ENCODE measurements at places on chromosomes 2 and 18.

DNA sequence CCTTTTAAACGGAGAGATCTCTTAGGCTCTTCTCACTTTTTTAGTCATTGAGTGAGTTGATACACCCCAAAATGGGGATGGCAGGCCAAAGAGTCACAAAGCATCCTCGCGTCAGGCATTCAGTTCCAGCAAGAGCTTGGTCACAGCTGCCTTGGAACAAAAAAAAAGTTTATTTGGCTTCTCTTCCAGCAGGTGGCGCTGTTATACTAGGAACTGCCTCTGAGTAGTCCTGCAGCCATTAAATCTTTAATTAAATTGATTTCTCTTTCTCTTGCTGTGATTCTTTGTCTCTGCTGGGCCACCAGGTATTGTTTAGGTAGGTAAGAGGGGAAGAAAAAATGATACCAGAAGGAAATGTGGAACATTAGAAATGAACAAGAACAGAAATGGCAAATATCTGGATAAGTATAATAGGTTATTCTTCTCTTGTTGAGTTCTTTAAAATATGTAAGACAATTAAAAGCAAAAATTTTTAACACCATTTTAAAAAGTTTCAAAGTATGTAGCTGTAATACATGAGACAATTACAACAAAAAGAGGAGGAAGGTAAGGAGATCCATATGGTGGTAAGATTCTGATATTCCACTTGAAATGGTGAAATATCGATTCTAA lies 175.1 kb downstream of the GALNT1 start:
- DNase-seq, result peak; percentile 12

DNA sequence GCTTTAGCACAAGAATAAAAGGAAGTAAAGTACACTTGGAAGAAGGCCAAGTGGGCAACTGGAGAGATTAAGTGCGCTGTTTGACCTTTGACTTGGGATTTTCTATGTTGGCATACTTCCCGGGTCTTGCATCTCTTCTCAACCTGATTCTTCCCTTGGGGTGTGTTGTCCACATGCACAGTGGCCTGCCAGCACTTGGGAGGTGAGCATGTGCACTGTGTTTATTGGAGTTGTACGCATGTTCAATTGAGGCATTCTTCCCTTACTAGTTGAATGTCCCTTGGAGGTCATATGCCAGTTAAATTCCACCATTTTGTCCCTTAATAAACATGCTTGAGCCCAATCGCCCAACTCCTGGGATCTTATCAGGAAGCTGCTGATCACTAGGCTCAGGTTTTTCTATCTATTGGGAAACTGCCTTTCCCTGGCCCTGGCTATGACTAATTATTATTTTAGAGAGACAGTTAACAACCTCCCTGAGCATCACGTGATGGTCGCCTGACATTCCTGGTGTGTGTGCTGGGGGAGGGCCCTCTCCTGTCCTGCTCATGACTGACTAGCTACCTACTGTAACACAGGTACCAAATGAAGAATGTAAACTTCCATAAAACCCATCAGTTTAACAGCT lies 62.5 kb upstream of the RAPGEF4 start:
- DNase-seq, result no peak

DNA sequence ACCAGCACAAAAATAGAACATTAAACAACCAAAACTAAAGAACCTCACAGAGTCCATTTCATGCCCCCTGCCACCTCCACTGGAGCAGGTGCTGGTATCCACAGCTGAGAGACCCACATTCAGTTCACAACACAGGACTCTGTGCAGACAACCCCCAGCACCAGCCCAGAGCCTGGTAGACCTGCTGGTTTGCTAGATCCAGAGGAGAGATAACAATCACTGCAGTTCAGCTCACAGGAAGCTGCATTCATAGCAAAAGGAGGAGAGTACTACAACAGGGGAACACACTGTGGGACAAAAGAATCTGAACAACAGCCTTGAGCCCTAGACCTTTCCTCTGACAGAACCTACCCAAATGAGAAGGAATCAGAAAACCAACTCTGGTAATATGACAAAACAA lies 326.7 kb downstream of the METTL4 start:
- DNase-seq, result no peak

DNA sequence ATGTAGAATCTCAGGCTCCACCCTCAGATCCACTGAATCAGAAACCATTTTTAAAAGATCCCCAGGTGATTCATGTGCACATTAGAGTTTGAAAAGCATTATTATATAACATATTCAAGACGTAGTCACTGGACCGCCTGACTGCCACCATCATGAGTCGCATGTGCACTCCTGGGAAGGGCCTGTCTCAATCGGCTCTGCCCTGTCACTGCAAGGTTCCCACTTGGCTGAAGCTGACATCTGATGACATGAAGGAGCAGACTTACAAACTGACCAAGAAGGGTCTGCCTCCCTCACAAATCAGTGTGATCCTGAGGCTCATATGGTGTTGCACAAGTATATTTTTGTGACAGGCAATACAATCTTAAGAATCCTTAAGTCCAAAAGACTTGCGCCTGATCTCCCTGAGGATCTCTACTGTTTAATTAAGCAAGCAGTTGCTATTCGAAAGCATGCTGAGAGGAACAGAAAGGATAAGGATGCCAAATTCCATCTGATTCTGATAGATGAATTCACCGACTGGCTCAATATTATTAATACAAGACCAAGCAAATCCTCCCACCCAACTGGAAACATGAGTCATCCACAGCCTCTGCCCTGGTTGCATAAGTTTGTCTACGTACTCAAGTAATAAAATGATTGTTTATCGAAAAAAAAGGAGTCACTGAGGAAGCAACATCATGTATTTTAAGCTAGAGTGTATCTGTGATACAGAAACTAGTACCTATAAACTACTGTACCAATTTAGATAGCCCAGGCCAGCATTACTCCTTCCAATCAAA lies 26.2 kb downstream of the ATAD2B start:
- DNase-seq, result peak; percentile 50

DNA sequence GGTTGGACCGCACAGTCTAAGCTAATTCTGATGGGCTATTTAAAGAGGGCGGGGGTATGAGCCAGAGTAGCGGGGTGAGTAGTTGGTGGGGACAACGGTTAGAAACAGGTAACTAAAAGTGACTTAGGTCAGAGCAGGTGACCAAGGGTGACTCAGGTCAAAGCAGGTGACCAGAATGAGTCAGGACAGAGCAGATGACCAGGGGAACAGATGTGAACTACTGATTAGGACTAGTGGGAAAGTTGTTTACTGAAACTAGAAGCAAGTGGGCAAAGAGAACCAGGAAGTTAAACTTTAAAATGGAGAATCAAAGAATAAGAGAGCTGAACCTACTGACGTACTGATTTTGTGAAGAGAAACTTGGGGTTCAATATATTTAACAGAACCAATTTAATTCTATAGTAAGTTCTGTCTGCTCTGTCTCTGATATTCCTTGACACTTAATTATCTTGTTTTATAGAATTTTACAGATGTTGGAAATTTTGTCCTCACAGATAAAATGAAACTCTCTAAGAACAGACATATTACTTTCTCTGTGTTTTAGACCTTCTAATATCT lies 7.8 kb upstream of the LRRTM1 start:
- no peak for DNase-seq

DNA sequence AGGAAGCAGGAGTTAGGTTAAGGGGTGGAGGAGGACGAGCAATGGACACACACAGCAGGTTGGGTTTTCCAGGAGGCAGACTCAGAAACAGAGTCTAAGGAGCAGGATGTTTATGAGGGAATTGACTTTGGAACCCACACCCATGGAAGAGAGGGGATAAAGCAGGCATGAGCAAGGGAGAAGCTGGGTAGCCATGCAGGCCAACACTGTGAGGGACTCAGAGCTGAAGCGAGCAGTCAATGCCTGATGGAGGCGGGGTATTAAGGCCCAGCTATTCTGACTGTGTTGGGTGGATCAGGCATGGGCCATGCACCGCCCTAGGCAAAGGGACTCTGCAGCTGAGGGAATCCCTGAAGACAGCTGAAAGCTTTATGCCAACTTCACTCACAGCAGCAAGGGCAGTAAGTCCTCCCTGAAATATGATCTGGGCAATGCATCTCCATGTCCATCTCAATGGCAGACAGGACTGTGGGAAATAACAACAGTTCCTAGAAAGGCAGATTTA lies 37.6 kb downstream of the TEX51 start:
- DNase-seq, result no peak

- DNase-seq, result no peak
Observed at GRCh38 chr2:71865391-71865965, 282.2 kb downstream of the CYP26B1 start.

DNA sequence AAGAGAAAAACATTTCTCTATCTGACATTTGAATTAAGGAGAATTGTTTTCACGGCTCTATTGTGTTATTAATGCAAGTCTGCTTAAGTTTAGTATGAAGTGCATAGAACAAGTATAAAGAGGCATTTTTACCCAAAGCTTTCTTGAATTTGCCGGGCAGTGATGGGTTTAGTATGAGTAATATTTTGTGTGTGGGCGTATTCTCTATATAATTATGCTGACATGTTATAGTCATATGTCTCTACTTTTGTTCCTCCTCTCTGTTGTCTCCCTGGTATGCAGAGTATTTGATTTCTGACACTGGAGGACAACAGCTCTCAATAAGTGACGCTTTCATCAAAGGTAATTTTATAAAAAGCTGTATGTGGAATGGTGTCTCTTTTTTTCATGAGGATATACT lies 45.9 kb downstream of the PIKFYVE start:
- no peak for DNase-seq

GRCh38 chr2:105708697-105709096 lies 36.0 kb upstream of the NCK2 start:
- no peak for DNase-seq

- DNase-seq, result no peak
Observed at GRCh38 chr2:105418522-105418921, 19.7 kb upstream of the FHL2 start.

DNA sequence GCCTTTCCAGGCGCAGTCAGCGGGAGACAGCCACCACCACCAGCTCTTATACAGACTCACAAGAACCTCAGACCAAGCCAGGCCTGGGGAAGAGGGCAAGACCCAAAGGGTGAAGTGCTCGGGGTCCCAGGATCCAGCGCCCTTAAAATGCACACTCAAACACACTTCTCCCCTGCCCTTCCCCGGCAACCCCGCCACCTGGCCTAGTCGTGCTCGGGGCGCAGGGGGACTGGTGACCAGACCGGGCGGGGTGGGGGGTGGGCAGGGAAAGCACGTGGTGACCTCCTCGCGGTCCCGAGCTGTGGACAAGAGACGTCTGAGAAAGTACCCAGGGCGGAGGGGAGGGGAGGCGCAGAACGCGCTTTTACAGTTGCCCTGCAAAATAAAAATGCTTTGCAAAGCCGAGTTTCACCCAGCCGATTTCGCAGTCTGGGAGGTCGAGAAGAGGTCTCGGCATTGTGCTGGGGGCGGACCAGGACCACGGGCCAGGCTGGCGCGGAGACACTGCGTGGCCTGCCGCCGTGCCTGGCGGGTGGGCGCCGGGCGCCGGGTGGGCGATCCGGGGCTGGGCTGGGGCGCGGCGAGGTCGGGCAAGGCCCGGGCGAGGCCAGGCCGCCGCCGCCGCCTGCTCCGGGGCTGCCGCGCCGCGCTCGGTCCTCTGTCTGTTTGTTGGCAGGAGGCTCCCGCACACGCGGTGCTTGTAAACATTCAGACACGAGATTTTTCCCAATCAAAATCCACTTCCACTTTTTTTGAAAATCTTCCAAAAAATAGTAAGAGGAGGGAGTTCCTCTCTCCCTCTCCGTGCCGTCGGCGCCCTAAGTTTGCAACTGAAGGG lies 2.0 kb downstream of the BCL11A start:
- DNase-seq, result no peak

DNA sequence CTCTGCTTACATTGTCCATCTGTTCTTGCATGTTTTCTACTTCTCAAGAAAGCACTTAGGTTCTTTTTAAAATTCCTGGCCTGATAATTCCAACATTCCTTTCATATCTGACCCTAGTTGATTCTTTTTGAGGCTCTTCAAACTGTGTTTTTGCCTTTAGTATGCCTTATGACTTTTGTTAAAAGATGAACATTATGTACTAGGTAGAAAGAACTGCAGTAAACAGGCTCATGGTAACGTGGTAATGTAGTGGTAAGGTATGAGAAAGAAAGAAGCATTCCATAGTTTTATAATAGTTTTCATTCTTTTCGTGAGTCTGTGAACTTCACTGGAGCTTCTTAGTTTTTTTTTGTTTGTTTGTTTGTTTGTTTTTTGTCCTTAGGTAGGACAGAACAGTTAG lies 306.4 kb downstream of the MBD2 start:
- no peak for DNase-seq

DNA sequence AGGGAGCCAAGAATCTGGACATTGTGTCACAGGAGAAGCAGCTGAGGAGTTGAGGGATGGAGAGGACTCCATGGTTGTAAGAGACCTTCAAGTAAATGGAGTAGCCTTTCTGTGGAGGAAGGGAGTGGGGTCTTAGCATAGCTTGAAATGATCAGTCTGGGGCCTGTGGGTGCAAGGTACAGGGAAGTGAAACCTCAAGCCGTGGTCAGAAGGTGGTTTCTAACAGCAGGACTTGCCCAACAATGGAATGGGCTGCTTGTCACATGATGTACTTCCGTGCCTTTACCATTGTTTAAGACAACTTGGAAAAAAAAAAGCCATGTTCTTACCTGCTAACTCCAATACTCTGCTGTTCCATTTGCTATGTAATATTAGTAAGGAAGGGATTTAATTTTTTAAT lies 140.7 kb downstream of the LDLRAD4 start:
- no peak for DNase-seq

DNA sequence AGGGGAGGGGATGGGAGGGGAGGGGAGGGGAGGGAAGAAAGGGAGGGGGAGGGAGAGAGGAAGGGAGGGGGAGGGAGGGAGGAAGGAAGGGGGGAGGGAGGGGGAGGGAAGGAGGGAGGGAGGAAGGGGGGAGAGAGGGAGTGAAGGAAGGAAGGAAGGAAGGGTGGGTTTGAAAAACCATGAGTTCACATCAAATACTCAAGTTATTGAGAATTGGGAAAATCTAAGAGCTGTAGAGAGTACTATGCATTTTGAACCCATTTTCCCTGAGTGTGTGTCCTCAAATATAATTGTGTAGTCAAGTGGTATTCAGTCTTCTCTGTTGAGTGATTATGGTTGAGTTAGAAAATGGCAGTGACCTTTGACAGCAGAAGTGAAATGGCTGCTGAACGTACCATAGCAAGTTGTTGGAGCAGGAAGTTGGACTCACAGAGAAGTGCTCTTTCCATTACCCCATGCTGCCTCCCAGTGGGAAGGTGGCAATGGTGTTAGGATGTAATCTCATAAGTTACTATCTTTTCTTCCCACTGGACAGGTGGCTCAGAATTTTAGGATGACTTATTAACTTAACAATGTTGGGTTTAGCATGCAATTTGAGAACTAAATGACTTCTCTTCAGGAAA lies 214.6 kb downstream of the SETBP1 start:
- DNase-seq, result peak; percentile 1

DNA sequence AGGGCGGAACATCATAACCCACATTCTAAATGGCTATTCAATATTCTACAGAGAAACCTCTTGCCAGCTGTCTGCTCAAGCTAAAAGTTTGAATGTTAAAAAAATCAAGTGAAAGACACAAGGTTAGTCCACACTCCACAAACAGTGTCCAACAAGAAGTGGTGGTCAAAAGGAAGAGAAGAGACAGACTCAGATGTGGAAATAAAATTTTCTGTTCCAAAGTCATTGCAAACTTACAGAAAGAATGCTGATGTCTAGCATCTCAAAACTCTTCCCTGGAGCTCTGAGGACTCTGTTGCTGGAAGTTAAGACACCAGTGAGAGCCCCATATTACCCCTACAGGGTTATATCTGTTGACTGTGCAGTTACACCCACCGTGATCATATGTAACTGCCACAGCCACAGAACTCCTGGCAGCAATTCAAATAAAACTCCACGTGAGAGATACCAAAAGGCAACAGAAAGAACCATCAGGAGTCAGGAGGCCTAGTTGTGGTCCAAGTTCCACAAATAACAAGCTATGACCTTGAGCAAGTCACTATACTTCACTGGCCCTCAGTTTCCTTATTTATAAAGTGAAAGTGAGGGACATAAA lies 60.9 kb downstream of the AAK1 start:
- no peak for DNase-seq

- no peak for DNase-seq
Observed at GRCh38 chr18:78816114-78816513, 163.5 kb upstream of the SALL3 start.

Measured in Panc1 (cell line).